ENCODE measurements at places on chromosomes 4 and X.

GRCh38 chrX:16517039-16517605 lies 132.8 kb upstream of the S100G start:
- DNase-seq = no peak

DNA sequence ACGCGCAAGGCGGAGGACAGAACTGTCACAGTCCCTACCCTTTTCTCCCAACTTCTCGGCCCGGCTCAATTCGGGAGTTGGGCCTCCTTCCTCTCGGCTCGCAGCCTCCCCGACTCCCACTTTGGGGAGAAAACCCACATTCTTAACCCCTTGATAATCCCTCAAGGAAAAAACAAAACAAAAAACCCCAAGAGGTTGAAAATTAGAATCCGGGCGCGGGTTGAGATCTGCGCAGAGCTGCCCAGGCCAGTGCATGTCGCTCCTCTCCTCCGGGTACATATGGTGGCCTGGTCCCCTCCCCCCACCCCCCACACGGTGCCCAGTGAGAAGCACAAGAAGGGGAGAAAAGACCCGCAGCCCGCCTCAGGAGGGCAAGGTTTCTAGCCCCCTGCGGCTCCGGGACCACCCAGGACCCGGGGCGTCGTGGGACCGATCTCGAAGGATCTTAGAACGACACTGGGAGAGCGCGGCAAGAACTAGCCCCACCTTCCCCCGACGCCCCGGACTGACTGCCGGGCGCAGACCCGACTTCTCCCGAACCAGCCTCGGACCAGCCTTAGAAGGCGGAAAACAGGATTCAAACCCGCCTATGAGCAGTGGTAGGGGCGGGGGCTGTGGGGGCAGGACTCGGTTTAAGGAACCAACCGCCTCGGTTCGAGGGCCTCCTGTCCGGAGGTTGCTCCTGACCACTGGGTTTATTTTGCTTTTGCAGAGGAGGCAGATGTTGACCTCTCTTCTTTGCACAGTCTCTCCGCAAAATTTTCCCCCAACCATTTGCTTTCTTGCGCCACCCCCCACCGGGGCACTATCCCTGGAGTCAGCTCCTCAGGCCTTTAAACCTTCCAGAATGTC lies 2.5 kb upstream of the PDGFRA start:
- peak; percentile 11 for DNase-seq

DNA sequence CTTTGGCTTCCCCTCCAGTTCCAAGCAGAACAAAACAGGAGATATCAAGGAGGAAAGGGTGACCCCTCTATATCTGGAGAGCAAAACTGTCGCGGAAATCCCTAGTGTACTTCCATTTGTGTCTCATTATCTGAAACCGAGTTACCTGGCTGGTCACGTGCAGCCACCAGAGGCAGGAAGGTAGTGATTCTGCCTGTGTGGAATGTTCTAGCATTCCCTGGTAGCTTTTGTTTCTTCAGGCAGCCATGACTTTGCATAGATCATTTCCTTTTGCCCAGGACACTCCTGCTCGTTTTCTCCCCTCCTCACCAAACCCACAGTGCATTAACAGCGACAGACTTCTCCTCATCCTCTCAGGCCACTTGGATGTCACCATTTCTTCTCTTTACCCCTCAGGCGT lies 107.9 kb downstream of the PTTG2 start:
- DNase-seq = no peak

DNA sequence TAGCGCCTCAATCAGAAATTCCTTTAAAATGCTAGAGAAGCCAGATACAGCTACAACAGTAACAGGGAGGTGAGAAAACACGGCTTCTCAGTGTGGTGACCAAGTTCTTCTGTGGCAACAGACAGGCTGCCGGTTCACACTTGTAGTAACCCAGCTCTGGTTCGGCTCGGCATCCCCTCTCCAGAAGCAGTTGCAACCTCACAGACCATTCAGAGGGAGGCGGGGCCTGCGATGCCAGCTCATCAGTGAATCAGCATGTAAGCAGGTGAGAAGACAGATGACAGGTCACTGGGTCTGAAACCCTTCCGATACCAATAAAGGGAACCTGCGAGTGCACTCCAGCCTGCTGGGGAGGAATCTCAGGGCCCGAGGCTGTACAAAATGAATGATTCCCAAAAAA lies 251.0 kb downstream of the KCNIP4 start:
- peak; percentile 0 for DNase-seq

- DNase-seq = no peak
Measured at GRCh38 chr4:180625653-180626052, 1617.5 kb upstream of the TENM3 start.

DNA sequence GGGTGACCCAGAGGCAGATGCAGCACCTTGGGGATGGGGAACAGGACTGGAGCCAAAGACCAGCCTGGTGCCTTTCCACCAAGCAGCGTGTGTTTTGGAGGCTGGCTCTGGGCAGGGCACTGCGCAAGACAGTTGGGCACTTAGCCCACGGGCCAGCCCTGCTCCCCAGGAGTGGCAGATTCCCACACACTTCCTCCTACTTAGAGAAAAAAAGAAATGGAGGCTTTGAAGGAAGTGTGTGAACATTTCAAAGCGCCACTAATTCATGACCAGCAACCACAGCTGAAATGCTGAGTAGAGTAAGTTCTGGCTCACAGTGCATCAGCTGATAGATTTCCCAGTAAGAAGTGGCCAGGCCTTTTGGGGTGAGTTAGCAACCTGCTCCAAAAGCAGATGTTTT lies 54.9 kb upstream of the LGI2 start:
- no peak for DNase-seq

GRCh38 chr4:92970996-92971395 lies 667.2 kb downstream of the GRID2 start:
- DNase-seq = no peak

DNA sequence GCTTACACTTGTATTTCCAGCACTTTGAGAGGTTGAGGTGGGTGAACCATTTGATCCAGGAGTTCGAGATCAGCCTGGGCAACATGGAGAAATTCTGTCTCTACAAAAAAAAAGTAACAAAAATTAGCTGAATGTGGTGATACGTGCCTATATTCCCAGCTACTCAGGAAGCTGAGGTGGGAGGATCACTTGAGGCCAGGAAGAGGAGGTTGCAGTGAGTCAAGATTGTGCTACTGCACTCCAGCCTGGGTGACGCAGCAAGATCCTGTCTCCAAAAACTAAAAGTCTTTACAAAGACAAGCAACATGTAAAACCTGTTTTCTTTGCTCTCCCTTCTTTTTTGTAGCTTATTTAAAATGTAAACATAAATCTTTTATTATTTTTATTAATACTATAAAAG lies 1156.1 kb downstream of the FAT4 start:
- no peak for DNase-seq

DNA sequence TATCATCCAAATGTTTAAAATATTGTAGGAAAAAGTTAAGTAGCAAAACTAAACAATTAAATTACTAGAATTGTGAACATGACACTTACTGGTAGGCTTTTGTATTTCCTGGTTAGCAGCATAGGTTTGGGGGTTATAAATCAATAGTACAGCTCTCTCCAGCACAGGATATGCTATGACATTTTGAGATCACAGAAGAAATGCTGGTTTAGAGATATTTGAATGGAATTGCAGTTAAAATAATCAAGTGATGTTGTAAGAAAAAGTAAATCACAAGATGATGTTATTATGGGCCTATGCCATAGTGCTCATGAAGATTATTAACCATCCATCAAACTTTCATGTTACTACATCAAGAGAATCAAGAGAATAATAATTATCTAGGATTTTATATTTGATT lies 1079.9 kb upstream of the SLIT2 start:
- DNase-seq = no peak

- DNase-seq = no peak
Measured at GRCh38 chr4:127771535-127772275, 10.4 kb upstream of the HSPA4L start.

GRCh38 chr4:106318511-106318910 lies 2.2 kb downstream of the AIMP1 start:
- no peak for DNase-seq

GRCh38 chrX:65300104-65300809 lies 234.3 kb downstream of the LAS1L start:
- DNase-seq = no peak

DNA sequence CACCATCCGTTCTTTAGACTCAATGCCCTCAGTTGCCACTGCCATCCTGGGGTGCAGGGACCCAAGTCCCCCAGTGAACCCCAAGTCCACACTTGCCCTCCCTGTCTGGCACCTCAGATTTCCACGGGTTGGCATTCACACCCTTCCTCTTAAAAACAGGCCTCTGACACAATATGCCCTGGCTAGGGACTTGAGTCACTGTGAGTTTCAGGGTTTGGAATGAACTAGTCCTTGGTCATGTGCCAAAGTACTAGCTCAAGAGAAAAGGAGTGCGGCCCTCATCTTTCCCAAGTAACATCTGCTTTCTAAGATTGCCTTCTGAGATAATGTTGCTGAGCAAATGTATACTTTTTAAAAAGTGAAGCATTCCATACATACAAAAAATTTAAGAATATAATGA lies 134.0 kb downstream of the MID1 start:
- no peak for DNase-seq

- no peak for DNase-seq
Measured at GRCh38 chr4:138256608-138257007, 14.5 kb upstream of the SLC7A11 start.

- peak; percentile 9 for DNase-seq
Measured at GRCh38 chr4:165204462-165204830, 2.9 kb upstream of the KLHL2 start.

DNA sequence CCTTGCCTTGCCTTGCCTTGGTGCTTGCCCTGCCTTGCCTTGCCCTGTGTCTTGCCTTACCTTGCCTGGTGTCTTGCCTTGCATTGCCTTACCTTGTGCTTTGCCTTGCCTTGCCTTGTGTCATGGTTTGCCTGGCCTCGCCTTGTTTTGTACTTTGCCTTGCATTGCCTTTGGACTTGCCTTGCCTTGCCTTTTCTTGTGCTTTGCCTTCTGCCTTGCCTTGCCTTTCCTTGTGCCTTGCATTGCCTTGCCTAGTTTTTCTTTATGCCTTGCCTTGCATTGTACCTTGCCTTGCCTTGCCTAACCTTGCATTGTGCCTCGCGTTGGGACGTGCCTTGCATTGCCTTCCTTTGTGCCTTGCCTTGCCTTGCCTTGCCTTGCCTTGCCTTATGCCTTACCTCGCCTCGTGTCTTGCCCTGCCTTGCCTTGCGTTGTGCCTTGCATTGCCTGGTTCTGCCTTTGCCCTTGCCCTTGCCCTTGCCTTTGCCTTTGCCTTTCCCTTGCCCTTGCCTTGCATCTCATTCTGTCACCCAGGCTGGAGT lies 82.8 kb downstream of the TAB3 start:
- DNase-seq = no peak

- DNase-seq = no peak
Measured at GRCh38 chrX:132505116-132505515, 16.3 kb upstream of the MBNL3 start.

GRCh38 chrX:103215425-103215991 lies 600 bp downstream of the BEX4 start:
- DNase-seq = peak; percentile 17

- no peak for DNase-seq
Measured at GRCh38 chr4:71607780-71608677, 175.8 kb downstream of the GC start.

- DNase-seq = no peak
Measured at GRCh38 chr4:144174401-144175067, 34.0 kb upstream of the GYPA start.

DNA sequence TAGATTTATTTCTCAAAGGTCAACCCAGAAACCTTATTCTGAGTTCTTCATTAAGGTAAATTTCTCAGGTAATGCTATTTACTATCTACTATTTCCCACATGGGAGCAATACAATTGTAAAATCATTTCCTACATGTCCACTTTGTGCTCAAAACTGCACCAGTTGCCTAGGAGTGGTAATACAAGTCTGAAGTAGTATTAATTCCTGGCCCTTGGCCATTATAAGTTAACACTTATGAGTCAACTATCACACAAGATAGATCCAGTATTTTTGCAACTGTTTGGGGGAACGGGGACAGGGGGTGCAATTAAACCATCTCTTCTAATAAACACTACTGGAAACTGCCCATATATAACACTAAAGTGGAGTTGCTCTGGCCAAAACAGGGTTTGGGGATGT lies 48.9 kb downstream of the ACSL4 start:
- no peak for DNase-seq

DNA sequence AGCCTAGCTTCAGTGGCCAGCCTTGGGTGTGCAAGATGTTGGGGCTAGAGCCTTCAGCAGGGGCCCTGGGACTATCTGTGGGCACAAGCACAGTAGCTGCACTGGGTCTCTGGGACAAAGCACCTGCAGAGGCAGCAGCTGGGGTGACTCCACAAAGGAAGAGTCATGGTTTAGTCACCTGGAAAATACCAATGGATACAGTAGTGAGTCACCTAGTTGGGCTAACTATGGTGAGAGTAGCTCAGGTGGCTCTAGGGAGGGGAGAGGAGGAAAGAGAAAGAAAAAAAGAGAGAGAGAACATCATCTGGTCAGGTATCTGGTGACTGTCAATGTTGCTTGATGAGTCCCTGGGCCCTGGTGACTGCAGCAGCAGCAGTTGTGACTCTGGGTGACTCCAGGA lies 72.9 kb upstream of the SPIN4 start:
- DNase-seq = no peak

DNA sequence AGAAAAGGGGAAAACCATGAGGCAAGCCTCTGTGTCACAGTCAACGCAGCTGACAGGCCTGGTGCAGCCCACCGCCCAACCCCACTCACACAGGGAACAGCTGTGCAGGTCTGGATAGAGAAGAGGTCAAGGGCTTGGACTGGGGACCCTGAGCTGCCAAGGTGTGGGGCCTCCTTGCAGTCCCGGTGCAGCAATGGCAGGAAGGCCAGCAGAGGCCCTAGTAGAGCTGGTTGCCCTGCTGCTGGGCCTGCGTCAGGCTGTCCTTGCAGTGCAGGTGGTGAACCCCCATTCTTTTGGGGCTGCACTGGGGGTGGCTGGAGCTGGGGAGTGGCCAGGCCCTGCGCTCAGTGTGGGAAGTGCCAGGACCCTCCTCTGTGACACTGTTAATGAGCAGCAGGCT lies 482.0 kb downstream of the SMARCA1 start:
- DNase-seq = no peak

DNA sequence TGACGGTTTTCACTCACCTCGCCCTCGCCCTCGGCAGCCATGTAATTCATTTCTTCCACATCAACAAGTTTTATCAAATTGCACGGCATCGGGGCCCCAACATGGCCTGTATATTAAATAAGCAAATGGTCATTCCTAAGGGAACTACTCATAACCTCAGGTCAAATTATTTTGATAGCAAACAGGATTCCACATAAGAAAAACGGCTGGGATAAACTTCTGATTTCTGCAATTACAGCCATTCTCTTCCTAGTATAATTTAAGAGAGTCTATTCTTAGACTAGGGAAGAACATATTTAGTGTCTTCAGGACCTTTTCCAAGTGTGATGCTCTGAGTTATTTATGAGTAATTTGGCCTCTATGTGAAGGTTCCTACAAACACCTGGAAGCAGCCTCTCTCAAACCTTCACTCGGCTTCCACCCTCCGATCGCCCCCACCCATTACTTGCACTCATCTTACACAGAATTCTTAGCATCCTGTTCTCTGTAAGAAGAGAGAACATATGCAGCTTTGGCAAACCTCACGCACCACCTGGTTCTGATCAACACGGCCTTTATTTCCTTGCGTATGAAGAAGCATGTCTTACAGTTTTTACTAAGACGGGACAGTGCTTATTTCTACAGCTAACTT lies 29.4 kb upstream of the CENPU start:
- DNase-seq = no peak
